CD4-positive, alpha-beta memory T cell (primary cell): ENCODE measurements at places on chromosomes 3 and 15. TPM values are rescaled to one million over a fixed set of nuclear protein-coding genes. Genes with fewer than 3 reads are reported as not detected.
A peak's percentile ranks its signal among the peaks of the same experiment; 100 is the strongest.

GRCh38 chr15:80483725-80484161, 79.6 kb downstream of the ARNT2 start:
- H3K4me1 ChIP-seq, result no peaks in the 10 kb centered on the region
- H3K4me3 ChIP-seq, result no peak overlapping the region
- H3K36me3 ChIP-seq, result no peaks in the 10 kb centered on the region
- DNase-seq, result no peak
- H3K27me3 ChIP-seq, result no peaks in the 10 kb centered on the region
- no peak overlapping the region for H3K27ac ChIP-seq

GRCh38 chr3:133236901-133237300, 163.0 kb upstream of the BFSP2 start:
- H3K27me3 ChIP-seq, result no peaks in the 10 kb centered on the region
- H3K27ac ChIP-seq, result no peak overlapping the region
- H3K4me3 ChIP-seq, result no peak overlapping the region
- no peak for DNase-seq

Gene SLC12A1
- not detected for total RNA-seq

GRCh38 chr15:92035961-92036360, 182.5 kb downstream of the SLCO3A1 start:
- H3K36me3 ChIP-seq, result no peaks in the 10 kb centered on the region
- H3K27me3 ChIP-seq, result no peaks in the 10 kb centered on the region
- no peak for DNase-seq

GRCh38 chr3:153906366-153906765, 214.8 kb upstream of the ARHGEF26 start:
- H3K27ac ChIP-seq, result no peak overlapping the region
- no peaks in the 10 kb centered on the region for H3K36me3 ChIP-seq
- H3K4me3 ChIP-seq, result no peak overlapping the region
- H3K27me3 ChIP-seq, result no peaks in the 10 kb centered on the region

DNA sequence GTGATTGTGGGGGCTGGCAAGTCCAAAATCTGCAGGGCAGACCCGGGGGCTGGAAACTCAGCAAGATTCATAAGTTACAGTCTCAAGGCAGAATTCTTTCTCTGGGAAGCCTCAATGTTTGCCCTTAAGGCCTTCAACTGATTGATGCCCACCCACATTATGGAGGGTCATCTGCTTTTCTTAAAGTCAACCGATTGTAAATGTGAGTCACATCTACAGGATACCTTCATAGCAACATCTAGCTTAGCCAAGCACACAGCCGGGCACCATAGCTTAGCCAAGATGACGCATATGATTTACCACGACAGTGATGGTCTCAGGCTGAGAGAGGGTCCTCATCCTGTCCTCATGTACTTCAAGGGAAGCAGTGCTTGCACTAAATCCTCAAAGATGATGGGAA, 43.5 kb downstream of the IDH2 start:
- no peak for DNase-seq
- peak overlapping the region; percentile 62 for H3K27ac ChIP-seq
- H3K4me1 ChIP-seq, result peaks cover 49% of the 10 kb centered on the region
- H3K36me3 ChIP-seq, result no peaks in the 10 kb centered on the region

DNA sequence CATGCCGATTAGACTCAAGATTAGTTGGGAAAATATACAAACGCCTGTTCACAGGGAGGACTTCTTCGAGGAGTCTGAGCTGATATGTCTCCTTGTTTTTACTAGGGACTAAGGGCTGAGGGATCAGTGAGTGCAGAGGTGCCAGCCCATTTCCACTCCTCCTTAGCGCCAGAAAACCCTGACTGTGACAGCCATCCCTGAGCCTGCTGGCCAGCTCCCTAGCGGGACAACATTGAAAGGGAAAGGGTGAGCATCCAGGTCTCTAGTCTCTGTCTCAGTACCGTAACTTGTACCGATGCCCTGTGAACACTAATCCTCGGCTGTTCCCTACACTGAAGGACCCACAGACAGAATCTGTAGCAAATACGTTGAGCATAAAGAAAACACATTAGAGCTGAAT, 243.4 kb downstream of the WNT5A start:
- no peak for DNase-seq
- no peak overlapping the region for H3K27ac ChIP-seq
- no peaks in the 10 kb centered on the region for H3K27me3 ChIP-seq
- H3K4me3 ChIP-seq, result no peak overlapping the region
- H3K36me3 ChIP-seq, result no peaks in the 10 kb centered on the region
- H3K4me1 ChIP-seq, result no peaks in the 10 kb centered on the region

Gene CELF6
- 4.9 TPM for total RNA-seq

Gene SPTSSB
- total RNA-seq, result not detected

Gene SLC2A2
- total RNA-seq, result not detected

DNA sequence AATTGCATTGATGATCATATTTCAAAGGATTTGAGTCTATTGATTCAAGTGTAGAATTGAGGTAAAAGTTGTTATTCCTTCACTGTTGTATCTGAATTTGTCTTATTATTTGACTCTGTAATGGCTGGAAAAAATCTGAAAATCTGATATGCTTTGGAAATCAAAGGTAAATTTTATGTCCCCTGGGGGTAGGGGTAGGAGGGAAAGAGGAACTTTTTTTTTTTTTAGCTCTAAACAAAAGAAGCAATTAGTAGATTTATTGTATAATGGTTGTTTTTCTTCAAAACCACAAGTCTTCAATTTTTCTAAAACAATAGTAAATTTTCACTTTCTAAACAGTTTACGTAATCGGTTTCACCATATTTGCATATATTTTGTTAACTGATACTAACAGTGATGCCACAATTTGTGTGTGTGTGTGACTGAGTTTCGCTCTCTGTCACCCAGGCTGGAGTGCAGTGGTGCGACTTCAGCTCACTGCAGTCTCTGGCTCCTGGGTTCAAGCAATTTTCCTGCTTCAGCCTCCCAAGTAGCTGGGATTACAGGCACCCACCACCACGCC, 91.7 kb upstream of the GOLGA6L4 start:
- no peaks in the 10 kb centered on the region for H3K27me3 ChIP-seq
- no peak overlapping the region for H3K27ac ChIP-seq
- no peaks in the 10 kb centered on the region for H3K36me3 ChIP-seq
- H3K4me1 ChIP-seq, result no peaks in the 10 kb centered on the region
- DNase-seq, result no peak

GRCh38 chr15:78709263-78709882, 68.4 kb upstream of the CHRNB4 start:
- peak; percentile 47 for DNase-seq
- H3K4me1 ChIP-seq, result peaks cover 6% of the 10 kb centered on the region
- H3K4me3 ChIP-seq, result no peak overlapping the region
- H3K27ac ChIP-seq, result no peak overlapping the region
- H3K27me3 ChIP-seq, result no peaks in the 10 kb centered on the region
- H3K36me3 ChIP-seq, result no peaks in the 10 kb centered on the region

Gene CLDN16
- not detected for total RNA-seq

Gene PDE12
- total RNA-seq, result 24.9 TPM

Gene P2RY14
- 1.3 TPM for total RNA-seq

DNA sequence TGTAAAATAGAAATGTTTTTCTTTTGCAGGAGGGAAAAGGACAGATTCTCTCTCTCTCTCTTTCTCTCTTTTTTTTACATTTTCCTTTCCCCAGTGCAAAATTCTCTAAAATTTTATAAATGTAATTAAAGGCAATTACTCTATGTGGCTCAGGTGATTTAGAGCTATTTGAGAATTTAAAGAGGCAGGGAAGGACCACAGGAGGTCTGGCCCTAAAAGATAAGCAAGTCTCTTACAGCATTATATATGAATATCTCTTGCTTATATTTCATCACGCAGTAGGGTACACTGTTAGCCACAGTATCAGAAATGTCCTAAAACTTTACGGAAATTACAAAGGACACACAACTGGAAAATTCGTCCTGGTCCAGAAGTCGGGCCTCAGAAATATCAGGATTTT, 70.5 kb upstream of the PPIB start:
- H3K27ac ChIP-seq, result no peak overlapping the region
- no peaks in the 10 kb centered on the region for H3K4me1 ChIP-seq
- no peak overlapping the region for H3K4me3 ChIP-seq
- no peaks in the 10 kb centered on the region for H3K36me3 ChIP-seq
